K562 (cell line): ENCODE measurements at places on chromosomes 3 and 15.

DNA sequence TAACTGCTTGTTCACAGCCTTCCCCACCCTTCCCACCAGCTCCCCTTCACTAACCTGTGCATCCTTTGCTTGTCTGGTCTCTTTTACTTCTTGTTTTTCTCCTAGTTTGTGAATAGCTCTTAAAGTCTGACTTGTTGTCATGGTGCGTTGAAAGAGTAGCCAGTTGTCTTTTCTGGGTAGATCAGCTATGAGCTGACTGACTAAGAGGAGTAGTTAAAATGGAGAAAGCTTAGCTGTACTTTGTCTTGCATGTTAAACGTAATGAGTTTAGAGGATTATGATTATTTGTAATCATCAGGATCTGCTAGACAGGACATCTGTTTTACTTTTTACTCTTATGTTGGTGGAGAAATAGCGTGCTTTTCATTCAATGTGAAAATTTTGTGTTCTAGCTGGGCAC lies 35.9 kb downstream of the ATP2C1 start:
- no peak overlapping the region for H3K4me3 ChIP-seq
- peaks cover 10% of the 10 kb centered on the region for H3K4me1 ChIP-seq
- no peak for DNase-seq
- no peaks in the 10 kb centered on the region for H3K27me3 ChIP-seq

GRCh38 chr3:196918968-196919367 lies 23.4 kb downstream of the NCBP2 start:
- DNase-seq: no peak
- no peak overlapping the region for H3K27ac ChIP-seq
- H3K4me3 ChIP-seq: no peak overlapping the region
- H3K27me3 ChIP-seq: no peaks in the 10 kb centered on the region

DNA sequence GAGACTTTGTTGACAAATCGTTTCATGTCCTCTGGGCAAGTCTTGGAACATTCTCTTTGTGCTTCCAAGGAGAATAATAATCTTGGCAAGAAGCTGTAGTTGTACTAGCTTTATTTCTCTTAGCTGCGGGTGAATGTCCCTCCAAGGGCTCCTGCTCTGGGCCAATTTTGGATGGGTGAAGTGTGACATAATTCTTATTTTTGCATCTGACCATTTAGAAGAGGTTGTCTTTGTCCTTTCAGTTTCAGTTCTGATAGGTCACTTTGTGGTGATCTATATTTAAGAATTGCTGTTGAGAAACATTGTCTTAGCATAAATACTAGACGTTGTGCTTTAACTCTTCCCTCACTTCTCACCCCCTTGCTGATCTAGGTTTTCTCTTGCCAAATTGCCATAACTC lies 164.8 kb upstream of the RORA start:
- no peak overlapping the region for H3K27ac ChIP-seq
- no peaks in the 10 kb centered on the region for H3K27me3 ChIP-seq
- H3K4me3 ChIP-seq: no peak overlapping the region
- no peak for DNase-seq

GRCh38 chr15:100721758-100722550 lies 119.6 kb downstream of the ASB7 start:
- no peak overlapping the region for H3K4me3 ChIP-seq
- no peaks in the 10 kb centered on the region for H3K4me1 ChIP-seq
- no peaks in the 10 kb centered on the region for H3K36me3 ChIP-seq
- no peak overlapping the region for H3K27ac ChIP-seq
- no peak for DNase-seq

DNA sequence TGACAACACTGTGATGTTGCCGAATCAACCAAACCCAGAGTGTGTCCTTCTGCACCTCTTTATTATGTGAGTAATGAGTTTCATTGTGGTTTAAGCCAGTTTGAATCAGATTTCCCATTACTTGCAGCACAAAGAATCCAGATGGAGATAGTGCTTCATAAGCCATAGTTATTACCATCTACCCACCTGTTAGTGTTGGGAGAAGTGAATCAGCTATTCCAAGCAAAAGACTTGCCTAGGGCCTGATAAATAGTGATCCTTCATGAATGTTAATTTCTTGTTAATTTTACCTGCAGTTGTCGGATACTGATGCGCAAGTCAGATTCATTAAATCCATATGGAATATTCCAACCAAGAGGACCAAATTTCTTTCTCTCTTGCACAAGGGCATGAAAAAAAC lies 21.7 kb upstream of the ASB14 start:
- no peaks in the 10 kb centered on the region; the same call in 1 of the 3 replicates for H3K27me3 ChIP-seq
- no peak overlapping the region for H3K4me3 ChIP-seq
- no peak overlapping the region for H3K27ac ChIP-seq
- no peaks in the 10 kb centered on the region for H3K36me3 ChIP-seq
- no peak for DNase-seq

GRCh38 chr3:25460751-25461150 lies 32.7 kb downstream of the RARB start:
- no peak overlapping the region for H3K27ac ChIP-seq
- no peak overlapping the region for H3K4me3 ChIP-seq
- DNase-seq: no peak
- H3K36me3 ChIP-seq: no peaks in the 10 kb centered on the region
- peaks cover under 1% of the 10 kb centered on the region; the same call in 1 of the 2 replicates for H3K27me3 ChIP-seq

DNA sequence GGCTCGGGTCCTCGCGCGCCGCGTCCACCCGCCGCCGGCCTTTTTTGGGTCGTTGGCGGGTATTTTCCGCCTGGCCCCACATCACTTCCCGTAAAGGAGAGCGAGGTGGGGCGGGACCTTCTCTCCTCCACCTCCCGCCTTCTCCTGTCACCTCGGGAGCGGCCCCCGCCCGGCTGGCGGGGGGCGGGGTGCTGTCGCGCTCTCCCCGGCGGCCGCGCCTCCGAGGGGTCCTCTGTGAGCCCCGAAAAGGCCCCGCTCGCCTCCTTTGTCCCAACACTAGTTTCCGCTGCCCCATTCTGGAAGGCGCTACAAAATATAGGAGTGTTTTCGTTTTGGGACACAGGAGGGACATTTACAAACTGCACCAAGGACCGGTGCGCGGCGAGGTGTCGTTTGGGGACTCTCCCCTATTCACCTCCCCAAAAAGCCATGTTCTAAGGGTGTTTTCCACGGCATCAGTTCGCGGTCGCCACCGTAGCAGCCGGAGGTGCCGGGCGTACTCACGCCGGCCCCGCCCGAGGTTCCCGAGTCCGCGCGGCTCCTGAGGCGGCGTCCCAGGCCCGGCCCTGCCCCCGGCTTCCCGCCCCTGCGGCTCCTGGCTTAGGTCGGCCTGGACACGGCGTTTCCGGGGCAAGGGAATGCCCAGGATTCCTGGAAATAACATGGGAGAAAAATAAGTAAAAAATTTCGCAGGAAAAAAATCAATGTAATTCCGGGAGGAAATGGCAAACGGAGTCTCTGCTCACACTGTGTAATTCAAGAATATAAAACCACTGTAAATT lies at the start of gene RAB27A:
RAB27A (minus strand) TSS at position 68 of the 782 bp plus-strand sequence. CDS start 54,879 bp downstream, outside the sequence.
- DNase-seq: peak; percentile 90
- H3K27me3 ChIP-seq: no peaks in the 10 kb centered on the region
- peak within 1 kb of the TSS; percentile 88 for H3K4me3 ChIP-seq
- peaks cover 14% of the 10 kb centered on the region for H3K36me3 ChIP-seq
- peaks cover 18% of the 10 kb centered on the region for H3K4me1 ChIP-seq
- H3K27ac ChIP-seq: peak within 1 kb of the TSS; percentile 94

GRCh38 chr3:183781246-183781645 lies 44.1 kb downstream of the MAP6D1 start:
- H3K27me3 ChIP-seq: no peaks in the 10 kb centered on the region
- H3K27ac ChIP-seq: no peak overlapping the region
- no peak for DNase-seq
- H3K4me1 ChIP-seq: no peaks in the 10 kb centered on the region

GRCh38 chr3:72303926-72304325 lies 519.0 kb upstream of the PROK2 start:
- no peaks in the 10 kb centered on the region for H3K36me3 ChIP-seq
- no peak overlapping the region for H3K27ac ChIP-seq
- peaks cover 3% of the 10 kb centered on the region for H3K4me1 ChIP-seq
- H3K4me3 ChIP-seq: no peak overlapping the region

DNA sequence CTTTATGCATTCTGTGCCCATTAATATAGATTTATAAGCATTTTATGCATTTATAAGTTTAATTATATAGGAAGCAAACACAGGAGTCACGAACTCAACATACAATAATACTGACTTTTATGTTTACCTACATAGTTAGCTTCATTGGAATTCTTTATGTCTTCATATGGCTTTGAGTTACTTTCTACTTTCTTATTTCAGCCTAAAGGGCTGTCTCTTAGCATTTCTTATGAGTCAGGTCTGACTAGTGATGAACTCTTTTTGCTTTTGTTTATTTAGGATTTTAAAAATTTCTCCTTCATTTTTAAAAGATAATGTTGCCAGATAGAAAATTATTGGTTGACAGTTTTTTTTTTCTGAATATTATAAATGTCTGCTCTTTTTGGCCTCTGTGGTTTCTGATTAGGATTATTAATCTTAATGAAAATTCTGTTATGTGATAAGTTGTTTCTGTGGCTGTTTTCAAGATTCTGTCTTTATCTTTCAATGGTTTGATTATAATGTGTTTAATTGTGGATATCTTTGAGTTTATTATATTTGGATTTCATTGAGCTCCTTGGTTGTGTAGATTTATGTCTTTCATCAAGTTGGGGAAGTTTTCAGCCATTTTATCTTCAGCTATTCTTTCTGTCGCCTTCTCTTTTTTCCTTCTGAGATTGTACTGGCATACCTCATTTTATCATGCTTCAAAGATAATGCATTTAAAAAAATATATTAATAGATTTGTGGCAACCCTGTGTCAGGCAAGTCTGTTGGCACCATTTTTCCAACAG lies 54.3 kb downstream of the ATP2C1 start:
- H3K4me1 ChIP-seq: no peaks in the 10 kb centered on the region
- no peak overlapping the region for H3K27ac ChIP-seq
- H3K27me3 ChIP-seq: no peaks in the 10 kb centered on the region
- H3K4me3 ChIP-seq: no peak overlapping the region

- no peaks in the 10 kb centered on the region for H3K4me1 ChIP-seq
- no peak overlapping the region for H3K4me3 ChIP-seq
- H3K36me3 ChIP-seq: no peaks in the 10 kb centered on the region
- no peak for DNase-seq
- no peak overlapping the region for H3K27ac ChIP-seq
Measured at GRCh38 chr15:87818756-87819155, 437.8 kb downstream of the NTRK3 start.

- H3K4me1 ChIP-seq: peaks cover 27% of the 10 kb centered on the region
- no peak for DNase-seq
- H3K27me3 ChIP-seq: no peaks in the 10 kb centered on the region
- no peak overlapping the region for H3K27ac ChIP-seq
Measured at GRCh38 chr15:75840659-75841058, 2.6 kb upstream of the UBE2Q2 start.

DNA sequence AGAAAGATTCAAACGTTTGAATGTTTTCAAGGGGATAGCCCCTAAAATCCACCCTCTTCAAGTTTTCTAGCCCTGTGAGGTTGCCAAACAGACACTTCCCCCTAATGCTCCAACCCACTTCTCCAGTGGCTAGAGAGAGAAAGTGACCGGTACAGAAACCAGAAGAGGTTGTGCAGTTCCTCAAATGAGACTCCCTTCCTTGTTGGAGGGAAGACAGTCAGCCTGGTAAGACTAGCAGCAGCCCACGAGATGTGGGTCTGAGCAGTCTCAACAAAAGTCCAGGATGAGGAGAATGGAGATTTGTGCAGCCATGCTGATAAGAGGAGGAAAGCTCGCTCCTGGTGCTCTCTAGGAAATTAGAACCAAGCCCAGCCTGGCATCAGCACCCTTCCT lies 222.8 kb upstream of the TPRG1 start:
- peaks cover 6% of the 10 kb centered on the region for H3K4me1 ChIP-seq
- H3K36me3 ChIP-seq: no peaks in the 10 kb centered on the region
- no peak for DNase-seq
- no peak overlapping the region for H3K27ac ChIP-seq

GRCh38 chr15:47196048-47196447 lies 521.3 kb upstream of the SEMA6D start:
- no peaks in the 10 kb centered on the region for H3K27me3 ChIP-seq
- H3K4me3 ChIP-seq: no peak overlapping the region
- H3K4me1 ChIP-seq: no peaks in the 10 kb centered on the region

DNA sequence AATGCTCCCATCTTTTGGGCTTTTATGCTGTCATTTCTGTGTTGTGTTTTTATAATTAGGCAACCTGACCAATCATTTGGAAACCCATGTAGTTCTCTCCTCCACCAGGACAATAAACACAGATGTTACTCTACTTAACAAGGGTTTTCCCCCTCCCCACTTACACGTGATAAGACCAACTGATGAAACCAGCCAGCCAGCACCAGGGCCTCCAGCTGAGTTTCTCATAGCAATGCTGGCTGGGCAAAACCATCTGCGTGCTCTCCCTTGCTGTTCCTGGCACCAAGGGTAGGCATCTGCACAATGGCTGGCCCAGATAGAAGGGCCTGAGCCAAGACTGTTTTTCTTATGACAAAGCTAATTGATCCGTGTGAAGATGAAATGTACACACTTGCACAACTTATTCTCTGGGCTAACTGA lies 310.4 kb downstream of the PLCL2 start:
- no peaks in the 10 kb centered on the region for H3K4me1 ChIP-seq
- no peak overlapping the region for H3K27ac ChIP-seq
- no peak overlapping the region for H3K4me3 ChIP-seq
- DNase-seq: no peak
- no peaks in the 10 kb centered on the region for H3K36me3 ChIP-seq

DNA sequence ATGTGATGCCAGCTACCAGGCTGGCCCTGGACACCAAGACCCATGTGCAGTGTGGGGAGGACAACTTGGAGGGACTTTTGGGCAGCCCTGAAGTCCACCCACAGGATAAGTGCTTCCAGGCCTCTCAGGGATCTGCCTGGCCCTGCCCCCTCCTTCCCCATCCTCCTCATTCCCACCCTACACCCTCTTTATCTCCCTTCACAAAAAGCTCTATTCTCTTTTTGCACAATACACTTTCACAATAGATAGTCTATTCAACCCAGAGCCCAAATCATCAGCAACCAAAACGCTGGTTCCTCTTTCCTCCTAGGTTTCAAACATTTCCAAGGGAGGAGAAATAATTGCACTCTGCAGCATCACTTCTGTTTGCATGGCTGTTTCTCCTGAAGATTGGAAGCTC lies 7.8 kb upstream of the ZNF710 start:
- DNase-seq: no peak
- no peak overlapping the region for H3K4me3 ChIP-seq
- no peak overlapping the region for H3K27ac ChIP-seq
- H3K4me1 ChIP-seq: no peaks in the 10 kb centered on the region
- H3K27me3 ChIP-seq: no peaks in the 10 kb centered on the region

DNA sequence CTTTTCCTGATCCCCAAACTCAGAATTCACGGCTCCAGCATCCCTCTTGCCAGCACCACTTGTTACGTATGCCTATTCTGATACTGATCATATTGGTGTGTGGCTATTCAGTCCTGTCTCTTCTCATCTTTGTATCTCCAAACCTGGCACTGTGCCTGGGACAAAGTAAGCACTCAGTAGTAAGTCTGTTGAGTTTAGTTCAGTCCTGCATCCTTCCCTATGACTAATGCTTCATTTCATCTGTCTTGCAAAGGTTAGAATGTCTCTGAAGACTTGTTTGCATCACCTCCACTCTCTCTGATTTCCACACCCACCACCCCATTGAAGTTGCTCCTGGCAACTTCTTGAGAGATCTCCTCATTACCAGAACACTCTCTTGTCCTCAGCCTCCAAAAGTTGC lies 80.3 kb downstream of the HMG20A start:
- H3K4me3 ChIP-seq: no peak overlapping the region
- H3K27ac ChIP-seq: no peak overlapping the region
- H3K4me1 ChIP-seq: no peaks in the 10 kb centered on the region; the same call in 1 of the 3 replicates
- peaks cover 11% of the 10 kb centered on the region for H3K27me3 ChIP-seq
